ENCODE measurements at places on chromosomes 2 and 18.

DNA sequence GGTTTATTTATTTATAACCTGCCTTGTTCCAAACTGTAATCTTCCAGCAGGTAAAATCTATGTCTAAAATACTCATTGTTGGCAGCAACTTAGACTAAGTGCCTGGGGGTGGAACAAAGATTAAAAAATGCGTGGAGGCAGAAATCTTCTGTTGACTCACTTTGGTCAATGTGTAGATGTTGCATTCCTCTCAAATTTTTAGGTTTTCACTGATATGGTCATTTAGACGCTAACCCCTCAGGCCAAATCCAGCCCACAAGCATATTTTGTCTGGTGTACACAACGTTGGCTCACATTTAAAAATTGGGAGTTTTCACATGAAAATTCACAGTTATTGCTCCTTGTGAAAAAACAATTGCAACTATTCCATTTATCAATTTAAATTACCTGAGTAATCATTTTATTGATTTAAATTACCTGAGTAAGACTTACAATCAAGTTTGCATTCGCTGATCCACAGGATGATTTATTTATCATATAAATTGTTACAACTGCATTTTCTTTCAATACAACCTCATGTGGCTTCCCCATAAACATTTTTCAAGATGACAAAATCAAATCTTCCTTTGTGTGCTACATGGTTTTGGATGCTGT lies 564.2 kb downstream of the TSN start:
- no peak for DNase-seq

- DNase-seq: peak; percentile 38
Measured at GRCh38 chr18:24659827-24660720, 199.6 kb downstream of the HRH4 start.

DNA sequence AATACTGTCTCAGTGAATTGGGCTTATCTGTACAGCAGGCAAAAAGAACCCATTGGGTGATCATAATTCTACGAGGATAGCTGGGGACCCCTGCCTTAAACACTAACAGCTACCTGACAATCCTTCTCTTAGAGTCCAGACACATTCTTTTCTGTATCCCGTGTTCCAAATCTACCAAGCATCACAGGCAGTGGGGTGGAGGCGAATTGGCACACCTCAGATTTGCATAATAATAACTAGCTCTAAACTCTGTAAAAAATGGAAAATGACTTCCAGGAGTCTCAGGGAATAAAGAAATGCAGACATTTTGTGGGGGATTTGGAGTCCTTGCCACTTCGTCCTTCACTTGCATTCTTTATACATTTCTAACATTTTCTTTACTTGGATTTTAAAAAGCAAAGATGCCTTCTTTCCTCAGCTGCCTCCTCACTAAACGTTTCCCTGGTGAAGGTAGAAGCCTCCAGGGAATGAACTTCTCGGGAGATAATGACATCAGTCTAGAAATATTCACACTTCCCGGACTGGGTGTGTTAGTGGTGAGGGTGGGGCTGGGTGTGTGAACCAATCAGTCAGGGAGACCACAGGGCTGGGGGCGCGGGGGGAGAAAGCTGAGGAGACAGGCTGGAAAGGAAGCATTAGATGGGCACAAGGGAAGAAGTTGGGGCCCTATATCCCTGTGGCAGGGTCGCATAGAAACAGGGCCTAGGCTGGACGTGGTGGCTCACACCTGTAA lies 59.1 kb upstream of the BOD1L2 start:
- no peak for DNase-seq

GRCh38 chr2:153967248-153967973 lies 95.7 kb downstream of the GALNT13 start:
- no peak for DNase-seq
